ENCODE measurements at places on chromosomes 5 and 9.

GRCh38 chr5:139342423-139342723, 719 bp downstream of the PAIP2 start:
- no peak for DNase-seq

DNA sequence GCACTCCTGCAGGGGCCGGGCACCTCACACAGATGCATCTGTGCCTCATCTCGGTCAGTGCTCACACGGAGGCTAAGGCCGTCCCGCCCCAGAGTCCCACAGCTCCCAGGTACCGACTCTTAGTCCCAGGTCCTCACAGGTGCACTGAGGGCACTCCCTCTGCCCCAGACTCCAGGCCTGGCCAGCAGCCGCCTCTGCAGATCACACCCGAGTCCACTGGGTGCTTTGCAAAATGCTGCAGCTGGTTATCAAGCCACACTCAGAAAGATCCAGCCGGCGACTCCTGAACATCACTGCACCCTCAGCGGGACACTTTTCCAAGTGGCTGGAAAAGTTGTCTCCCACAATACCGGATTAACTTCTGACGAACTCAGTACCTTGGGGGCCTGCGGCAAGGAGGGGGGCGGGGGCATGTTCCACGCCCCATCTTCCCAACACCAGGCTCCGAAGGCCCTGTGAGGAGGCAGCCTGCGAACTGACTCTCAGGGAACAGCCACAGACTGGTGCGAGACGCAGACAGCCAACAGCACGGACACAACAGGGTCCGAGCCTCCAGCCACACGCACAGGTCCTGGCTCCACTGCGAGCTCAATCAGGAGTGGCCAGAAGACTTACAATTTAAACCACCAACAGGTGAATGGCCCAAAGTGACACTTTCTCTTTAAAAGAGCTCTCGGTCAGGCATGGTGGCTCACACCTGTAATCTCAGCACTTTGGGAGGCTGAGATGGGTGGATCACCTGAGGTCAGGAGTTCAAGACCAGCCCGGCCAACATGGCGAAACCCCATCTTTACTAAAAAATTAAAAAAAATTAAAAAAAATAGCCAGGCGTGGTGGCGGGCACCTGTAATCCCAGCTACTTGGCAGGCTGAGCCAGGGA, 4.0 kb downstream of the BRD3 start:
- no peak for DNase-seq

GRCh38 chr5:12322042-12322441, 417.8 kb upstream of the CTNND2 start:
- no peak for DNase-seq

GRCh38 chr9:106503759-106504158, 359.2 kb upstream of the ZNF462 start:
- DNase-seq, result no peak

DNA sequence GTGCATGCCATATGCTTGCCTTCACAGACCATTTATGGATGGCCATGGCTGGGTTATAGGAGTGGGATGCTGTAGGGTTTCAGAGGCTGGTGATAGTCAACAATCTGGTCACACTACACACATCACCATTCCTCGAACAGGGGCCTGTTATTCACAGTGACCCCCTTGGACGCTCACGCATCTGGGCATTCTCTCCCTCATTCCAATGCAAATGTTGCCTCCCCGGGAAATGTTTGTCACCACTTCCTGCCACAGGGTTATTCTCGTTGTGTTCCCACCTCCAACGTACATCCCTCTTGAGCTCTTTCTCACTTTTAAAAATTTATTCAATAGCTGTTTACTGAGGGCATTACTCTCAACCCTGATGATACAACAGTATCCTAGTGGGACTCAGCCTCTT, 135.4 kb downstream of the SCAMP1 start:
- no peak for DNase-seq

GRCh38 chr9:995781-996180, 19.3 kb downstream of the DMRT3 start:
- no peak for DNase-seq

GRCh38 chr5:95080441-95080840, 204.5 kb downstream of the MCTP1 start:
- DNase-seq, result no peak

GRCh38 chr9:77507212-77507961, 140.7 kb downstream of the GNA14 start:
- no peak for DNase-seq

GRCh38 chr5:65279603-65280002, 202.1 kb downstream of the ADAMTS6 start:
- no peak for DNase-seq

- DNase-seq, result no peak
Measured at GRCh38 chr5:6729386-6730310, 16.4 kb downstream of the TENT4A start.

GRCh38 chr5:68547622-68548021, 332.1 kb downstream of the PIK3R1 start:
- no peak for DNase-seq

DNA sequence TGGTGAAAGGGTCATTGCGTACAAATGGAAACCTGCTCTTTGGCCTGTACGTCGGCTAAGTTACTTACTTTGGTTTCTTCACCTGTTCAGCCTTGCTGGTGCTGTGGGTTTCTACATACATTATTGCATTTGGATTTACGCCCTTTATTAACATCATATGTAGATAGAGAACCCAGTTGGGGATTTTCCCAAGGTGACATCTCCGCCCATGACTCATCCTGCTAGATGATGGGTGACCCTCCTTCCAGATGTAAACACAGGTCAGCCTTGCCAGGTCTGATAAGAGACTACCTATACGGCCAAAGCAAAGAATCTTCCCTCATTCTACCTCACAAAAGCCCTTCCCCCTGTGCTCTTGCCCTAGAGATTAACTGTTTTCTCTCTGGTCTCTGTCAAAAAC, 360.9 kb downstream of the KDM4C start:
- DNase-seq, result no peak

DNA sequence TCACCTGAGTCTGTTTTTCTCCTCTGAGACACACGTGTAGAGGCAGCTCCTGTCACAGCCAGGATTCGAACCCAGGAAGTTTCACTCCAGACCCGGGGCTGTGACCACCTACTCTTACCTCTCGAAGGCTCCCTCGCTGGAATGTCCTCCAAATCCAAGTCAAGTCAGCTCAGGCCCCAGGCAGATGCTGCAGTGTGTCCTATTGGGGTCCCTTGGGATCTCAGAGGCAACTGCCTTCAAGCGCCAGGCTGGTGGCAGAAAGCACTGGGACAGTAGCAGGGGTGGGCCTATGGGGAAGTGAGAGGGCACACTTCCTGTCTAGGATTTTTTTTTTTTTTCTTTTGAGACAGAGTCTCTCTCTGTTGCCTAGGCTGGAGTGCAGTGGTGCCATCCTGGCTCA, 762 bp upstream of the ST6GALNAC4 start:
- DNase-seq, result no peak

- DNase-seq, result no peak
Measured at GRCh38 chr9:83477571-83477970, 60.6 kb downstream of the FRMD3 start.

GRCh38 chr5:132472431-132472830, 18.1 kb downstream of the IRF1 start:
- DNase-seq, result no peak

GRCh38 chr9:17160327-17160726, 25.5 kb downstream of the CNTLN start:
- no peak for DNase-seq

DNA sequence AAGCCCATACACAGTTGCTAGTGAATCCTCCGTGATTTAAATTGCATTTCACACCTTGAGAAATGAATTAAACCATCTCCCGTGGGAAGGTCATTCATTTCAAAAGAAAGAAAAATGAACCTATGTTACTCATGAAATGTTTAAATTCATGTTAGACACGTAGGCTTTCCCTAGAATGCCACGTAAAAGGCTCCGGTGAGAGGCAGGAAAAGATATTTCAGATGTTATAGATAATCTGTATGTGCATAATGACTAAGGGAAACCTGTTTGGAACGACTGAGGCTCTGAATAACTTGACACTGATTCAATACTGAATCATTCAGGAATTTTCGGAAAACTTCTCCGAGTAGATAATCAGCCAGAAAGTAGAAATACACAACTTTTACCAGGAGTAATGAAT, 134.3 kb upstream of the ICE1 start:
- no peak for DNase-seq

DNA sequence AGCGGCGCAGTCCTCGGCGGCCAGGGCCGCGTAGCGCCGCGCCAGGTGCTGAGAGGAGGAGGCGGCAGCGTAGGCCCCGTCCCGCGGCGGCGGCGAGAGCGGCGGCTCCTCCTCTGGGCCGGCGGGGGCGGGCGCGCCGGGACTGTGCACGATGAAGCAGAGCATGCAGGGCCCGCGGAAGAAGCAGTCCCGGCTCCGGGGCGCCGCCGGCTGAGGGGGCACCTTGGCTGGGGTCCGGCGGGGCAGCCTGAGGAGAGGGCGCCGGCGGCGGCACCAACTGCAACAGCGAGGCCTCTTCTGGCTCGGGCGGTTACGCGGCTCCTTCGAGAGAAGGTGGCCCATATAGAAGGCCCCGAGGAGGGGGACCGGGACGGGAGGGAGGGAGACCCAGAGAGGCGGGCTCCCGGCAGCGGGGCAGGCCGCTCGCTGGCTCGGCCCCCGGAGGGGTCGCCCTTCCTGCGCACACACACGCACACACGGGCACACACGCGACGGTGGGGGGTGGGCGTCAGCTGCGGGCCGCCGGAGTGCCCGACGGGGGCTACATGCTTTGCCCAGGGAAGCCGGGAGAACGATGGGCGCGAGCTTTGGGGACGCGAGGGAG, 446 bp downstream of the FBXL17 start:
- DNase-seq, result no peak

DNA sequence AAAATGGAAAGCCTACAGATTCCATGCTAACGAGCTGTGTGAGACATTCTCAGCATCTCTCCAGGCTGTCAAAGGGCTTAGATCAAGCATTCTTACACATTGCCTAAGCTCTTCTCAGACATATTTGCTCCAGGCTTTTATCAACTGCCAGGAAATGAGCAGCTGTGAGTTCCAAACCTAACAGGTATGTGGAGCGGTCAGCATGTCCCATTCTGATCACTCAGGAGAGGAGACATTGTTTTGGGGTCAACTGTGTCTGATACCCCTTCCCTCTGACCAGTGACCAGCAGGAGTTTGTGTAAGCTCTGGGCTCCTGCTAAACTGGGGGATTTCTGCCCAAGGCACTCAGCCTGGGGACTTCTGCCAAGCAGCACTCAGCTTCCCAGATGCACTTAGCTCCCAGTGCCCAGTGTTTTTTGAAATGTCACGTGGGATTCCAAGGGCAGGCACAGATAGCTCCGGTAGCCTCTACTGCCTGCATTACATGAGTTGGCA, 229.1 kb downstream of the SEC61B start:
- DNase-seq, result no peak

DNA sequence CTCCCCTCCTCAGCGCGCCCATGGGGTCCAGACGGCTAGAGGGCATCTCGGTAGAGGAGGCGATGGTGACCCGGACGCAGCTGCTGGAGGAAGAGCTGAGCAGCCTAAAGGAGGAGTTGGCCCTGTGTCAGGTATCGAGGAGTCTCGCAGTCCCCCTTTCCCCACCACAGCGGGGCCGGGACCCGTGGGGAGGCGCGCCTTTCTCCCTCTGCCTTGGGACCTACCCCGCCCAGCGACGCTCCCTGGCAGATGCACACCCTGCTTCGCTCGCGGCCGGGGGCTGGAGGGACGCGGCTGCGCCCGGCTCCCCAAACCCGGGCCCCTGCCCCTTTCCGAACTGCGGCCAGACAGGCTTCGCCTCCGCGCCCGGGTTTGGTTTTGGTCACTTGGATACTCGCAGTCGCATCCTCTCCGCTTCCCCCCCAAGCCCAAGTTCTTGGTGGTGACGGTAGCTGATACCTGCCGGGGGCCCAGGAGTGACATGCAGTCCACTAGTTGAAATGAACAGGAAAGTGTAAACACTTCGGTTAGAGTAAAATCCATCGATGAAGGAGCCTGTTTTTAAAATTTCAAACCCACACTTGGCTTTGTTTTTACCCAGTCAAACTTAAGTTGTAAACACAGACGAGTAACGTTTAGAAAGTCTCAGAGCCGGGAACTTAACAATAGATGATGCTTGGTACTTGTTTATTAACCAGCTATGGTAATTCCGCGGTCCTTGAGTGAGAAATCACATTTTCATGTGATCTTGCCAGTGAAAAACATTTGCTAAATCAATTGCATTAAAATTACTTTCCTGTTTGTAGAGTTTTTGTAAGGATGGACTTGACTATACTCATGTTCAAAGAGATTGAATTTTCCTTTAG, 688 bp downstream of the CNTLN start:
- no peak for DNase-seq

DNA sequence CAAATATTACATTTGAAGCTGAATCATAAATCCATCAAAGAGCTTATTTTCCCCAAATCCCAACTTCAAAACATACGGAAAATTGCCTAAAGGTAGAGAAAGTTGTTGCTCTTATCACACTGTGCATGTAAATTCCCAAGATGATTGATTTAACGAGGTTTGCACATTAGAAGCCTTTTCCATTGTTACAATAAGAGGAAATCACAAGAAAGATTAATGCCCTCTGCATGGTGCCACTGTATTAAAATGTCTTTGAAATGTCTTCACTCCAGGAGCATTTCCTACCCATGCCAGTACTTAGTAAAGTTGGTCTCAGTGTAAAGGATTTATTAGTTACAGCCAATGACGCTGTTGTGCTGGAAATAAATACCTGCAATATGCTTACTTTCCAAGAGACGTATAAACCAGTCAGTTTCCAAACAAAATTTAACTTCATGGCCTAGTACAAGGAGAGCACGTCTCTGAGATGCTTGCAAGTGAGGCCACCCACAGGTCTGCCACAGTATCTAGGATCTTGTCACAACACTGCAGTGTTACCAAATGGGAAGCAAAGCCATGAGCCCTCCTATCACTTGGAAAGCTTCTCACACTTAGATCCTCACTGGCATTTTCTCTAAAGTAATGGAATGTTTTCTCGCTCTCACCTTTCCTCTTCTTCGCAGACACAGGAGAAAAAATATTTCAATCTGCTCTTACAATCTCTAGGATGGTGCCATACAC, 112.4 kb downstream of the CETN3 start:
- no peak for DNase-seq

DNA sequence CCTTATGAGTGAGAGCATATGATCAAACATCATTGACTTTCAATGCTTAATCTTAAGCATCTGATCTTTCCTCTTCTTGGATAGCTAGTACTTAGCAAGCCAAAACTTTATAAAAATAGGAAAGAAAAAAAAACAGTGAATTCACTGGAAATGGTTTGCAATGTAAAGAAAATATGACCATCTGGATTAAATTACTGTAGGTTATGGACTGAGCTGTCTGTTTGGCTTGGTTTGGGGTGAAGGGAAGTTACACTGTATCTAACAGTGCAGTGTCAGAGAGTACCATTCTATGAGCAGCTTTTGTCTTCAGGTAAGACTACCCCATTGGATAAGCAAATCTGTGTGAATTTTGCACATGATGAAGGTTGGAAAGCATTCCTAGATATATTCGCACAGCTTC, 151.4 kb downstream of the TLE1 start:
- DNase-seq, result no peak

GRCh38 chr5:95358320-95358719, 32.8 kb upstream of the FAM81B start:
- DNase-seq, result no peak

- DNase-seq, result no peak
Measured at GRCh38 chr5:116035123-116035522, 2.9 kb downstream of the ARL14EPL start.

DNA sequence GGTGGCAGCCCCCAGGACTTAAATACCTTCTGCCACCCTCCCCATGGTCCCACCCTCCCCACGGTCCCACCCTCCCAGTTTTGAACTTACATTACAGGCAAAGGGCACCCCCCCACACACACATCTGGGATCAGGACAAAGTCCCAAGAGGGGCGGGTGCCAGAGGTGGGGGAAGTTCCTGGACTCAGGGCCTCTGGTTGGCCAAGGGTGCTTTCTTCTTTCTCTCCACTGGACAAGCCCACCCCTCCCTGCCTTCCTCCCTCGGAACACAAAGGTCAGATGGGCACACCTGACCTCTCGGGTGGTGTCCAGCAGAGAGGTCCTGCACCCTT, 19.1 kb upstream of the RALGDS start:
- no peak for DNase-seq
